ENCODE measurements at places on chromosomes 11 and 22.

DNA sequence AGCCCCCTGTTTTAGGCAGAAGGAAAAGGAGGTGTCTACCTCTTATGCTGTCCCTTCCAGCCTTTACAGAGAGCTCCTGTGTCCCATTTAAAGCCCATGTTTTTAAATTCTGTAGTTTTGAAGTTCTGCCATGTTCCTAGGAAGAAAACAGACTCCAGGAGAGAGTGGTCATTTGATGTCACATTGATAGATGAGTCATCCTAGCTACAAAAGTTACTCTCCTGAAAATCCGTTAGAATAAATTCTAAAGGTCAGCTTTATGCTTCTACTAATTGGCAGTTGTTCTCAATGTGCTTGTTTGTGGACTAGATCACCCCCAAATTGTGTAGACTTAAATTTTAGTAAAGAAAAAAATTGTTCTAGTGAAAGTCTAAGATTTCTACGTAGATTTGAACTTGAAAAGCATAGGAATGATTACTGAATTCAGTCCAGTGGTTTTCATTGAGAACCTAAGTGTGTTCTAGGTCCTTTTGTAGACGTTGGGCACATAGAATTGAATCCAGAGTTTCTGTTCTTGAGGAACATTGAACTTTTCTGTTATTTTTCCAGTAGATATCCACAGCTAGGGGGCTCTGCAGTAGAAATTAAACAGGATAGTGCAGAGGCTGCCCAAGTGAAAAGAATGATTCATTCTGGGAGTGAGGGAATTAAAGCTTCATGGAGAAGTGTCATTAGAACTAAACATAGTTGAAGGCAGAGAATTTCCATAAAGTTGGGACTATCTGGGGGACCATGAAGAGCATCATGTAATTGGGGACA is 140.6 kb upstream of the RASSF10 start:
- no peak overlapping the region for H3K4me3 ChIP-seq
- no peaks in the 10 kb centered on the region for H3K4me1 ChIP-seq
- no peak overlapping the region for H3K27ac ChIP-seq
- no peaks in the 10 kb centered on the region for H3K36me3 ChIP-seq
- DNase-seq = no peak

GRCh38 chr22:29972121-29972520 is 89.1 kb downstream of the MTMR3 start:
- DNase-seq = no peak
- H3K27me3 ChIP-seq = no peaks in the 10 kb centered on the region
- no peak overlapping the region for H3K27ac ChIP-seq
- peaks cover 3% of the 10 kb centered on the region for H3K36me3 ChIP-seq

GRCh38 chr11:112599265-112599664 is 338.6 kb upstream of the PLET1 start:
- no peak overlapping the region for H3K27ac ChIP-seq
- no peaks in the 10 kb centered on the region for H3K36me3 ChIP-seq
- DNase-seq = no peak
- H3K4me3 ChIP-seq = no peak overlapping the region

DNA sequence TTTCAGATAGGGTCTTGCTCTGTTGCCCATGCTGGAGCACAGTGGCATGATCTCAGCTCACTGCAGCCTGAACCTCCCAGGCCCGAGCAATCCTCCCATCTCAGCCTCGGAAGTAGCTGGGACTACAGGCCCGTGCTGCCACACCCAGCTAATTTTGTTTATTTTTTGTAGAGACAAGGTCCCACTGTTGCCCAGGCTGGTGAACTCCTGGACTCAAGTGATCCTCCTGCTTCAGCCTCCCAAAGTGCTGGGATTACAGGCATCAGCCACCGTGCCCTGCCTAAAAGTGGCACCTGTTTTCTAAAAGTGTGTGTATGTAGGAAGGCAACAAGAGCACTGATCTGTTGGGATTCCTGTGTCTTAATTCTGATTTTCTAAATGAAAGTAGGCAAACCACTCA is 20.2 kb downstream of the PACS1 start:
- H3K4me3 ChIP-seq = no peak overlapping the region
- H3K4me1 ChIP-seq = peaks cover 44% of the 10 kb centered on the region
- H3K27ac ChIP-seq = no peak overlapping the region
- H3K36me3 ChIP-seq = no peaks in the 10 kb centered on the region

DNA sequence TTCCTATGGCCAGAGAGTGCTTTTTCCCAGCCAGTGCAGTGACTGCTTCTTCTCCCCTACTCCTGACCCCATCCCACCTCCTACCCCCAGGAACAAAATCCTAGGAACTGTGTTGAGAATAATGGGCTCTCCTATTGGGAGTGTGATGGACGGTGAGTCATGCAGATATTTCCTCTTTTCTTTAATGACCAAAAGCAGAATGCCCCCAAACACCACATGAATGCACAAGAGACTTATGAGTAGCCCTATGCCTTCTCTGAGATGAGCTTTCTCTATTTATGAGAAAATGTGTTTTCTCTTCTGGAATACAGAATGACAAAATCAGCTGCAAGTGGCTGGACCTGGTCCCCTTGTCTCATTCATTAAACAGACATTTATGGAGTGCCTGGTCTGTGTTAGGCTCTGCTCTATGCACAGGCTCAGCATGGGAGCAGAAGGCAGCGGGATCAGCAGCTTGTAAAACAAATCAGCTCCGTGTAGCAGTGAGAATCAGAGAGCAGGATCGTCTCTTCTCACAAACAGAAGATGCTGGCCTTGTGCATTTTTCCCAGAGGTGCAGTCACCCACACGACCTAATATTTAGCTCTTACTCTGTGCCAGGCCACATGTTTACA is 47.5 kb upstream of the GALNT18 start:
- no peaks in the 10 kb centered on the region for H3K36me3 ChIP-seq
- no peaks in the 10 kb centered on the region for H3K4me1 ChIP-seq
- H3K27me3 ChIP-seq = no peaks in the 10 kb centered on the region

DNA sequence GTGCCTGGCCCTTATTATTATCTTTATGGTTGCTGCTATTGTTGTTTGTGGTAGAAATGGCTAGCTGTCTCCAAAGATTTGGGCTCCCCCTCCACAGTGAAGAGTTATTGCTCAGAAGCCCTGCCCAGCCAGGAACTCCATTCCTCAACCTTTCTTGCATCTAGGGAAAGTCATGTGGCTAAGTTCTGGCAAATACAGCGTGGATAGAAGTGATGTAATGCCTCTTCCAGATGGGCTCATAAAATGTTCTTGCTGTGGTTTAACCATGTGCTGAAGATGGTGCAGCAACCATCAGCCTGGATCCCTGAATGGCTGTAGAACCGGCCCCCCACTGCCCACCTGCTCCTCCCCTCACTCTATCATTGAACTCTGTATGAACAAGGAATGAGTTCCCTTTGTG is 203.5 kb upstream of the E2F8 start:
- no peaks in the 10 kb centered on the region for H3K27me3 ChIP-seq
- H3K27ac ChIP-seq = no peak overlapping the region

- no peaks in the 10 kb centered on the region for H3K4me1 ChIP-seq
- no peaks in the 10 kb centered on the region for H3K36me3 ChIP-seq
- no peaks in the 10 kb centered on the region for H3K27me3 ChIP-seq
- H3K4me3 ChIP-seq = no peak overlapping the region
- H3K27ac ChIP-seq = no peak overlapping the region
These were observed 81.2 kb downstream of the GUCY1A2 start for GRCh38 chr11:106937111-106937510.

GRCh38 chr11:114909866-114910265 is 231.5 kb downstream of the NXPE2 start:
- no peaks in the 10 kb centered on the region for H3K27me3 ChIP-seq
- no peak overlapping the region for H3K27ac ChIP-seq
- no peak for DNase-seq
- no peaks in the 10 kb centered on the region for H3K36me3 ChIP-seq

- H3K4me3 ChIP-seq = no peak overlapping the region
- H3K4me1 ChIP-seq = no peaks in the 10 kb centered on the region
- H3K27ac ChIP-seq = no peak overlapping the region
- no peak for DNase-seq
- H3K36me3 ChIP-seq = no peaks in the 10 kb centered on the region
These were observed 39.4 kb upstream of the SWAP70 start for GRCh38 chr11:9624448-9624847.

GRCh38 chr11:114257621-114258558 is 38.3 kb upstream of the NNMT start:
- H3K4me3 ChIP-seq = no peak overlapping the region
- no peaks in the 10 kb centered on the region for H3K4me1 ChIP-seq
- no peak overlapping the region for H3K27ac ChIP-seq
- DNase-seq = no peak
- H3K36me3 ChIP-seq = no peaks in the 10 kb centered on the region
- H3K27me3 ChIP-seq = no peaks in the 10 kb centered on the region

DNA sequence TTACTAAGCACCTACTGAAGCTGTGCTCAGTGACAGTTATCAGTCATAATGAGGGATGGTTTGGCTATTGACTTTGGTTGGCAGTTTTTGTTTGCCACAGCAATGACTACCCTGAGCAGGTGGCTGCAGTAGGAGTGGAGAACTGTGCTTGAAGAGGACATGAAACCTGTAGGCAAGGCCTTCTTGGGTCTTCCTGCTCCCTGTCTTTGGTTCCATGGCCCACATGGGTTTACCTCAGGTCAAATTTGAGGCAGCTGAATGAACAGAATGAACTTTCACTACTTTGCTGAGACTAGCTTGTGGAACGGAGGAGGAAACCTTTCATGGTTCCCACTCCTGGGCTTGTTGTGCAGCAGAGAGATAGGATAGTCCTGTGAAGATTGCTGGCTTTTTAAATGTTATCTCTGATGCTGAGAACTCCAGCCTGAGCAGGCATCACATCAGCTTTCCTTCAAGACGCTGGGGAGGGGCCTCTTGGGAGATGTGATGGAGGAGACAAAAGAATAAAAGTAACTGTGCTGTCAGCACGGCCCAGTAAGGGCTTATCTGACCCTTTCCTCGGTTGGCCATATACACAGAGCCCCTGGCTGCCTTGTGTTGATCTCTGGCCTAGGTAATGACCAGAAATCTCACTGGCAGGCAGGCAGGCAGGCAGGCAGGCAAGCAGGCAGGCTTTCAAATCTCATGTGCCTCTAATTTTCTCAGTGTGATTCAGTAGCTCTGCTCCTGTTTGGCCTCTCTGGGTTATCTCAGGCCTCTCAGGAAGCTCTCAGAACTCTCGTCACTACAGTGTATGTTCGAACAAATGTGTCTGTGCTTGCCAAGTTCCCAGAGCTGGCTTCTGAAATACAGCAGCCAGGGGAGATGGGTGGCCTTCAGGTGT is 12.0 kb downstream of the STIM1 start:
- no peak overlapping the region for H3K4me3 ChIP-seq
- no peaks in the 10 kb centered on the region for H3K27me3 ChIP-seq
- H3K27ac ChIP-seq = no peak overlapping the region
- no peaks in the 10 kb centered on the region for H3K36me3 ChIP-seq
- DNase-seq = no peak
- peaks cover 88% of the 10 kb centered on the region for H3K4me1 ChIP-seq

- peaks cover 30% of the 10 kb centered on the region for H3K4me1 ChIP-seq
- H3K36me3 ChIP-seq = no peaks in the 10 kb centered on the region
- no peak overlapping the region for H3K4me3 ChIP-seq
- H3K27ac ChIP-seq = no peak overlapping the region
- peaks cover 21% of the 10 kb centered on the region for H3K27me3 ChIP-seq
These were observed 6.4 kb upstream of the CCND1 start for GRCh38 chr11:69634590-69634989.

DNA sequence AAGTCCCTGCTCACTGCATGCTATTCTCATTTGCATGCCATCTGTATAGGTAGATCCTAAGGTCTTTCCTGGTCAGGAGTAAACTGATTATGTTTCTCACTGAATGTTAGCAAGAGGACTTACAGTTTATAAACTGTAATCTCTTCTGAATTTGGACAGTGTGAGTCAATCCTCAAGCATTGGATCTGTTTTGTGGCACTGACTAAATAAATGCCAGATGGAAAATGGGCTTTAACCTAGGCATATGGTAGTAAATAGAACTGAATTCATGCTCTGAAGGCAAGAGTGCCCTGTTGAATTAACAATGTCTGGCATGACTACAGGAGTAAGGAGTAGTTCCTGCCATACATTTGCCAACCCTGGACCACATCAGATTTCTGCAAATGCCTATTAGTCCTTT is 11.4 kb downstream of the FAM181B start:
- H3K4me3 ChIP-seq = no peak overlapping the region
- DNase-seq = no peak
- H3K36me3 ChIP-seq = no peaks in the 10 kb centered on the region

DNA sequence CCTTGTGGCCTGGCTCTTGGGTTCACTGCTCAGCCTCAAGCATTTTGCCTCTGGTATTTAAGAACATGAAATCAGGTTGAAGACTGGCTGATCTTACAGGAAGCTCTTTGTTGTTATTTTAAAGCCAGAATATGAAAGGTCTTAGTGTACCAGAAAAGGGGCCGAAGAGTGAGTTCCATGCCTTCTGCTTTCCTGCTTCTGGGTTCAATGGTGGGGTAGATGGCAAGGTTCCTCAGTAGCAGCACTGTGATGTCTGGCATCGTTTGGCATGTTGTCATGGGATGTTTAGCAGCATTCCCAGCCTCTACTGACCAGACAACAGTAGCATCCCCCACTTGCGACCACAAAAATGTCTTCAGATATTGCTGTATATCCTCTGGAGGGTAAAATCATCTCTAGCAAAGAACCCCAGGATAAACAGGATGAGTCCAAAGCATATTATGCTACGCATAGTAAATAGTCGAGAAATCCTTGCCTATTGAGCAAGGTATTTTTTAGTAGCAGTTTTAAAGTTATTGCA is 2.4 kb downstream of the VPS26B start:
- no peaks in the 10 kb centered on the region for H3K36me3 ChIP-seq
- H3K27me3 ChIP-seq = no peaks in the 10 kb centered on the region
- DNase-seq = no peak
- H3K4me3 ChIP-seq = no peak overlapping the region
- peaks cover 71% of the 10 kb centered on the region for H3K4me1 ChIP-seq

DNA sequence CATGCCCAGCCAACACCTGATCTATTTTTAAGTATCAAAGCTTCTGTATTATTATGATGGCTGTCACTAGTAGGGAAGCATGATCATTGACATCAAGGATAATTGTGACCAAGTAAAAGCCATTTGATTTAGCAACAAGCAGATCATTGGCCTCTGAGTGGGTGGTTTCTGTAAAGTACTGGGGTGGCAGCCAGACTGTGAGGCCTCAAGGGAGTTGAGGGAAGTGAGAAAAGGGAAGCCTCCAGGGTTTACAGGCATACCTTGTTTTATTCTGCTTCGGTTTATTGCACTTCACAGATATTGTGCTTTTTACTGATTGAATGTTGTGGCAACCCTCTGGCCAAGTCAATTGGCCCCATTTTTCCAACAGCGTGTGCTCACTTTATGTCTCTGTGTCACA is 60.1 kb downstream of the PRR5L start:
- H3K36me3 ChIP-seq = no peaks in the 10 kb centered on the region
- H3K4me3 ChIP-seq = no peak overlapping the region
- H3K27me3 ChIP-seq = no peaks in the 10 kb centered on the region
- DNase-seq = no peak
- H3K27ac ChIP-seq = no peak overlapping the region
- H3K4me1 ChIP-seq = peaks cover 82% of the 10 kb centered on the region

DNA sequence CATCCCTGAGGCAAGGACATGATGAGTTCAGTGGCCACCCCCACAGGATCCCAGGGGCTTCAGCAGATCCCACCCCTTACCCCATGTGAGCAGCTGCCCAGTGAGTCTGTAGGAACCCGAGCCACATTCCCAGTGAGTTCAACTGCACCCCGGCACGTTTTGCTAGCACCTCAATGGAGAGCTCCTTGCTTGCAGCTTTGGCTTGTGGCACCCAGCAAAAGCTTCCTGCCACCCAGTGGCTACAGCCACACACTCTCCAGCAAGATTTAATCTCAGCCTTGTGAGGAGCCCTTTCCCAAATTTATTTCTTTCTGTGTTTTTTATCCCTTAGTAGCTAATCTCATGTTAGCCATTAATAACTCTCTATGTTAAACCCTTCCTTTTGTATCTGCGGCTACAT is 4.0 kb downstream of the SAA1 start:
- H3K27me3 ChIP-seq = no peaks in the 10 kb centered on the region
- H3K4me3 ChIP-seq = no peak overlapping the region
- H3K4me1 ChIP-seq = no peaks in the 10 kb centered on the region
- DNase-seq = no peak
- no peaks in the 10 kb centered on the region for H3K36me3 ChIP-seq

Data from CD4-positive, alpha-beta memory T cell (primary cell).